ENCODE measurements at places on chromosomes 2 and 18. TPM values are rescaled to one million over a fixed set of nuclear protein-coding genes. Genes with fewer than 3 reads are reported as not detected.

UGT1A7 gene
- not detected for total RNA-seq

MAP2 gene
- total RNA-seq, result 681 TPM

FSHR gene
- total RNA-seq, result not detected

ALPI gene
- not detected for total RNA-seq

THADA gene
- total RNA-seq, result 40.9 TPM

CFAP210 gene
- total RNA-seq, result 1.9 TPM

APCDD1 gene
- total RNA-seq, result 10.3 TPM

SLC16A14 gene
- 66.8 TPM for total RNA-seq

LRRTM4 gene
- 106 TPM for total RNA-seq

SP140L gene
- 0.47 TPM for total RNA-seq

ZNF2 gene
- 11.1 TPM for total RNA-seq

FHOD3 gene
- 51.2 TPM for total RNA-seq

YPEL5 gene
- 125 TPM for total RNA-seq

CHRNA1 gene
- not detected for total RNA-seq

LYPD1 gene
- 17.8 TPM for total RNA-seq

DSG1 gene
- total RNA-seq, result 0.16 TPM

PLCD4 gene
- total RNA-seq, result 0.31 TPM

ANAPC1 gene
- total RNA-seq, result 73.9 TPM

EGR4 gene
- not detected for total RNA-seq

AP1S3 gene
- 2.7 TPM for total RNA-seq

SIX3 gene
- not detected for total RNA-seq

DSG4 gene
- not detected for total RNA-seq

RFX8 gene
- total RNA-seq, result 0.47 TPM

PJVK gene
- total RNA-seq, result 5.0 TPM

WDR43 gene
- 55.1 TPM for total RNA-seq

ZNF24 gene
- total RNA-seq, result 115 TPM

SPC25 gene
- 3.4 TPM for total RNA-seq

CHRND gene
- not detected for total RNA-seq

HOXD11 gene
- total RNA-seq, result not detected

PGAP1 gene
- 105 TPM for total RNA-seq

CD28 gene
- total RNA-seq, result 0.78 TPM

SFTPB gene
- 0.16 TPM for total RNA-seq

SLC4A5 gene
- total RNA-seq, result 2.2 TPM

ZNF521 gene
- total RNA-seq, result 8.4 TPM

ARHGEF4 gene
- total RNA-seq, result 38.7 TPM

AGXT gene
- total RNA-seq, result not detected

CCDC74B gene
- total RNA-seq, result 3.6 TPM

POLE4 gene
- total RNA-seq, result 16.5 TPM

RNF152 gene
- total RNA-seq, result 97.9 TPM

MXD1 gene
- 12.9 TPM for total RNA-seq

OTOS gene
- 0.94 TPM for total RNA-seq

CPO gene
- total RNA-seq, result not detected

CPLX4 gene
- not detected for total RNA-seq

ALK gene
- 0.78 TPM for total RNA-seq

ANKRD62 gene
- 0.16 TPM for total RNA-seq

CMPK2 gene
- 10.9 TPM for total RNA-seq

RAB31 gene
- total RNA-seq, result 27.6 TPM

EIF2AK3 gene
- 32.3 TPM for total RNA-seq

DYSF gene
- total RNA-seq, result 0.47 TPM

ARHGAP15 gene
- total RNA-seq, result 14.2 TPM

SLC9A4 gene
- 0.62 TPM for total RNA-seq

Measured in occipital lobe (tissue), 3 donors.